ENCODE measurements at places on chromosomes 5 and 9.

- DNase-seq: no peak
Measured at GRCh38 chr5:66322786-66323528, 178.9 kb downstream of the SREK1 start.

- DNase-seq: no peak
Measured at GRCh38 chr9:6506571-6506970, 93.6 kb downstream of the UHRF2 start.

- DNase-seq: no peak
Measured at GRCh38 chr5:10734037-10734709, 26.9 kb downstream of the DAP start.

GRCh38 chr5:138837160-138837559 lies 38.0 kb downstream of the LRRTM2 start:
- DNase-seq: no peak

DNA sequence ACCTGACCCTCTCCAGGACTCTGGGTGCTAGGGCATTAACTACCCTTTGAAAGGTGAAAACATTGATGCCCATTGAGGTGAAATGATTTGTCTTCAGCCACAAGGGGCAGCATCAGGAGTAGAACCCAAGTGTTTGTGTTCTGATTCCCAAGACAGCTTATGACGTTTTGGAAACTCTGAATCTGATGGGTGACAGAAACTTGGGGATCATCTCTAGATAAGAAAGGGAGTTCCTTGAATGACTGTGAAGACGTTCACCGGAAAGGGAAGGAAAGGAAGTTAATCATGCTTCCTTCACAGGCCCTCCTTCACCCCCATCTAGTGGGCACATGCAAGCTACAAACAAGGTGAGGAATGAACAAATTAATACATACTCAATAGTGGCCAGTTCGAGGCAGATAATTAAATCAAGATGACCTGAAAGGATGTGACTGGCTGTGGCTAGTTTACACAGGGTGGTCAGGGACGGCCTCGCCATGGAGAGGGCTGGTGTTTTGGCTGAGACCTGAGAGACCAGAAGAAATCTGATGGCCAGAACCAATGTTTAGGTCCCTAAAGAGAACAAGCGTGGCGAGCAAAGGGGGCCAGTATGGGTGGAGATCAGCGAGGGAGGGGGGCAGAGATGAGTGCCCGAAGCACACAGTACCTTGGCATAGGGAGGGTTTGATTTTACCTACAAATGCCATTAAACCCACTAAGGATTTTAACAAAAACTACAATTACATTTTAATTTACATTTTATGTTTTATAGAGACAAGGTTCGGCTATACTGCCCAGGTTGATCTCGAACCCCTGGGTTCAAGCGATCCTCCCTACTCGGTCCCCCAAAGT lies 937 bp upstream of the SLC26A2 start:
- peak; percentile 78 for DNase-seq
